Activated T-helper 1 cell treated with anti-CD3 and anti-CD28 coated beads, Interleukin-2, amount 50 U/mL, for 16 hours (primary cell): ENCODE measurements at places on chromosomes 1 and 21.
A peak's percentile ranks its signal among the peaks of the same experiment; 100 is the strongest.

- DNase-seq = no peak
Measured at GRCh38 chr1:66393586-66394287, 140.2 kb upstream of the SGIP1 start.

DNA sequence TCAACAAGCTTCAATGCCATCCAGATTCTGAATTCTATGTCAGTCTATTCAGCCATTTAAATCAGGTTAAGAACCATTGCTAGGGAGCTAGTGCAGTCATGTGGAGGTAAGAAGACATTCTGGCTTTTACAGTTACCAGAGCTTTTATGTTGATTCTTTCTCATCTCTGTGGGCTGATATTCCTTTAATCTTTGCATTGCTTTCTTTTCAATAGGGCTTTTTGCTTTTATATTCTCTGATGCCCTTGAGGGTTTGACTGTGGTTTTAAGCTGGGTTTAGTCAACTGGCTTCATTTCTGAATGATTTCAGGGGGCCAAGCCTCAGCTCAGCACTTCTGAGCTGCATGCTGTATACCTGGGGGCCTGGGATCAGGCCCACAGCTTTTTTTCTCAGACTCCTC, 51.0 kb upstream of the GORAB start:
- no peak for DNase-seq

DNA sequence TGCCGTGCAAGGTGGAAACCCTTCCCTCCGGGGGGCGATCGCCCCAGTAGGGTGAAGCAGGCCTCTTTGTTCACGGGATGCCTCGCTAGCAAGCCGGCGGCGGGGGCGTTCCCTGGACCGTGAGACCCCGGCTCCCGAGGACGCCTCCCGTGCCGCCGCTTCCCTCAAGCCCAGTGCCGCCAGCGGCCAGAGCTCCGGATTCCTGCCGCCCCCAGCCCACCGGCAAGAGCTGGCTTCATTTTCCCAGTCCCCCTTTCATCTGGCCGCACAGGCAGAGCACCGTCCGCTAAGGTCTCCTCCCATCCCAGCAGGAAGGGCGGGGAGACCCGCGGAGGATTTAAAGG, 16.3 kb downstream of the IER5 start:
- peak; percentile 15 for DNase-seq

GRCh38 chr21:36186506-36187399, 30.1 kb downstream of the DOP1B start:
- DNase-seq = no peak

DNA sequence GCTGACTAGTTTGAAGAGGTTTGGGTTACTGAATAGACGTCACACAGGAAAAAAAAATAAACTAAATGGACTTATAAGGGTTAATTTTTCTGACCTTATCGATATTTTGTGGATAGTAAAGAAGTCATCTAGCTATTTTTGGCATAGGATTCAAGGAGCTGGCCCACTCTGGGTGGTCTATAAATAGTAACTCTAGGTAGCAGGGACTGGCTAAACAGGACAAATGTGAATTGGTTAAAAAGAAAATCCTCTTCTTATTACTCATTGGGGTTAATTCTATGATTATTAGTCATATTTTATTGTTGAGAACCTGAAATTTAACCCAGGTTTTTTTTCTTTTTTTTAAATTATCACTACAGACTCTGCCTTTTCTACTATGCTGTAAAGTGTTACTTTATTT, 61.7 kb downstream of the ATF6 start:
- DNase-seq = no peak

GRCh38 chr1:33468531-33468930, 3.9 kb upstream of the ZSCAN20 start:
- DNase-seq = no peak

GRCh38 chr1:183246436-183246835, 60.4 kb downstream of the LAMC2 start:
- DNase-seq = no peak

DNA sequence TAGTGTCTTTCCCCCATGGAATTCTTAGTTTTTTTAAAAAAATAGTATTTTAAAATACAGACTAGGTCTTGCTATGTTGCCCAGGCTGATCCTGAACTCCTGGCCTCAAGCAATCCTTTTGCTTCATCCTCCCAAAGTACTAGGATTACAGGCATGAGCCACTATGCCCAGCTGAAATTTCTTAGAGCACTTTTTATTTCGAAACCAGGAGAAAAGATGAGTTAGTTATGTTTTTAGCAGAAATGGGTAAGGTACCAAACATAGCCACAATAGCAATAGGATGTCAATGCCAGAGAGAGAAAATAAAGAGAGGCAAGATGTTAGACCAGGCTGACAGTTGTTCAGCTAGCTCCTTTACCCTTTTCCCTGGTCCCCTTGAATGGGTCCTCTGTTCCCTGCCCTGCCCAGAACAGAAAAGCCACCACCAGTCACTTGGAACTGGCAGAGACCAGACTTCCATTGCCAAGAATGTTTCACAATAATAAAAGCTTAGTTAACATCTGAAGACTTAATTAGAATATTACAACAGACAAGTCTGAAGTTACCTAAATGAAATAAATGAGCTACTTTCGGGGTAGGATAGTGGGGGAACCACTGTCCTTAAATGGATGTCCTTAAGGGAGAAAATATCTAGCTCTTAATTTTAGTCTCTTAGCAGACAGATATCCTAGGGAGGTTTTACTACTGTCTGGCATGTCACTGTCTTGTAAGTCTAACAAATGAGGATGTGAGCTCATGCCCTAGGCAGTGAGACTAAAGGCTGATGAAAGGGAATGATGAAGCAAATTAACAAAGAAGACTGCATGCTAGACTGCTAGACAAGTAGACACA, 54.3 kb downstream of the ABL2 start:
- DNase-seq = no peak

- DNase-seq = no peak
Measured at GRCh38 chr1:191913260-191913977, 244.8 kb upstream of the RGS18 start.

DNA sequence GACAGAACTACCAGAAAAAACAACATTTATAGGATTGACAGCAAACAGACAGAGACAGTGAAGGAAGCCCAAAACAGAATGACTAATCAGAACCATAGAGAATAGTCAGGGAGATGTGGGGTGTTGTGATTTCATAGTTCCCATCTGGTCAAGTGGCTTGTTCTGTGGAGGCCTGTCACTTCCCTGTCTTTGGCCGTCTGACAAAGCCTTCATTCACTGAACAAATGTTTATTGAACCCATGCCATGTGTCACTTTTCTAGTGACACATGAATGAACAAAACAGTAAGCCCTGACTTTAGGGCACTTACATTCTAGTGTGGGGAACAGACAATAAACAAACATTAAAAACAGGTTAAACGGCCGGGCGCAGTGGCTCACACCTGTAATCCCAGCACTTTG, 3.2 kb upstream of the SRRM1 start:
- no peak for DNase-seq

GRCh38 chr1:203055161-203055799, 29.0 kb downstream of the PPFIA4 start:
- DNase-seq = no peak

DNA sequence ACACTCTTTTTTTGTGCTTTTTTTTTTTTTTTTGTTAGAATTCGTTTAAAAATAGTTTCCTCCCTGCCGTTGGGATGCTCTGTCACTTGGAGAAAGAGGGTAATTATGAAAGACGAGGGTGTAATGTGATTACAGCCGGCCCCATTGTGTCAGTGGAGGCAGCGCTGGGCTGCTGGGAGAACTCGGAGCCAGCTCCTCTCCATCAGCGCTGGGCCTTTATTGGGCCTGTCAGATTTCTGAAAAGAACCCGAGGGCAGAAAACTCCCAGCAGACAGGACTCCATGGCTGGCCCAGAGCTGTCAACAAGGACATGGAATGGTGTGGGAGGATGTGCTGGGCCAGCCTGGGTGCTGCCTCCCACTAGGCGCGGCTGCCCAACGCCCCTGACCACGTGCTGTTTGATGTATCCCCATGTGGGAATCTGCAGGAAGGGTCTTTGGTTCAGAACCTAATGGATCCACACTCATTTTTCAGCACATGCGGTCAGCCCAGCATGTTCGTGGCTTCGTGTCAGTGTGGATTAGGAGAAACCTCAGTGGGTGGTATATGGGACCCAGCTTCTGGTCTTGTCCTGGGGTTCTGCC, 222.6 kb upstream of the KIAA0040 start:
- no peak for DNase-seq

GRCh38 chr1:152836870-152837269, 5.8 kb upstream of the LCE6A start:
- DNase-seq = no peak

DNA sequence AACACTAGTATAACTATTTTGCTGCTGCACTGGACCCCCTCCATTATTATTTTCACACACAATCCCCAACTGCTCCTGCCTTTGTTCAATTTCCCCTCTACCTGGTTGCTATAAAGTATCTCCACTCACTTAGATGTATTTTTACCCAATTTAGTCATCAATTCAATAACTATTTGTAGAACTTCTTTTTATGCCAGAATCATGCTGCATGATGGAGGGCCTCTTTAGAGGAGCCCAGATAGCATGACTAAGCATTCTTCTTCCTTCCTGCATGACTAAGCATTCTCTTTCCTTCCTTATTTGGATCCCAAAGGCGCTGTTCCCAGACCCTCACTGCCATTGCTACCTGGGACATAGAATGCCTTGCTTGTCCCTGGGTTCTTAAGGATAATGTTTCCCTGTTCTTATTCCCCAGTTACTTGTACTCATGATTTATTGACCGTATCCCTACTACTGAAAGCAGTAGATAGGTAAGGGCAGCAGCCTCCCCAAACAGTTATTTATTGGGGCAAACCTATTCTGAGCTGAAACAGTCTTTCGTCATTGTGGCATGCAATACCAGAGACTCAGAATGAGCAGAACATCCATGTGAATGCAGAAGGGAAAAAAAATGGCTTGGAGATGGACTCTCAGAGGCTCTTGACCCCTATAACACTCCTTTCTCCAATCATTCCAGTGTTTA, 89.3 kb upstream of the AKT3 start:
- no peak for DNase-seq
